Naive thymus-derived CD8-positive, alpha-beta T cell (primary cell): ENCODE measurements at places on chromosomes 3 and 15. TPM values are rescaled to one million over a fixed set of nuclear protein-coding genes. Genes with fewer than 3 reads are reported as not detected.

GRCh38 chr3:10725067-10725466 lies 91.0 kb upstream of the SLC6A11 start:
- H3K4me1 ChIP-seq: no peaks in the 10 kb centered on the region
- no peaks in the 10 kb centered on the region for H3K36me3 ChIP-seq
- H3K4me3 ChIP-seq: no peak overlapping the region
- no peak overlapping the region for H3K27ac ChIP-seq
- H3K27me3 ChIP-seq: peaks cover 15% of the 10 kb centered on the region

DNA sequence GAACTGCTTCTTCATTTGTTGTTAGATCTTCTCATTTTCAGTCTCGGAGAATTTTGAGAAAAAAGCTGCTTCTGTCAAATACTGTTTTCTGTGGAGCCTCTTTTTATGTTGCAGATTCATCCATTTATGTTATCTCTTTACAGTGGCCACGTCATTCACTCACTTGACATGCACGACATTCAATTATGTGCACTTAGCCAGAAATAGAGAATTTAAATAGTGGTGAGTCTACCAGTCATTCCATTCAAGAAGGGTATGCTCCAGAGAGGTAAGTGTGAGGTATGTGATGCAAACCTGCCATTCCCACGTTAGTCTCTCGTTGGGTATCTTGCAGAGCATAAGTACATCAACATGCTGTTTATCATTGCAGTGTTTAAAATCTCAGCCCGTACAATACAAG lies 9.8 kb downstream of the ARPP19 start:
- peaks cover 50% of the 10 kb centered on the region for H3K36me3 ChIP-seq
- peaks cover 47% of the 10 kb centered on the region for H3K4me1 ChIP-seq
- H3K27ac ChIP-seq: peak overlapping the region; percentile 24
- H3K27me3 ChIP-seq: no peaks in the 10 kb centered on the region
- no peak for DNase-seq

DNA sequence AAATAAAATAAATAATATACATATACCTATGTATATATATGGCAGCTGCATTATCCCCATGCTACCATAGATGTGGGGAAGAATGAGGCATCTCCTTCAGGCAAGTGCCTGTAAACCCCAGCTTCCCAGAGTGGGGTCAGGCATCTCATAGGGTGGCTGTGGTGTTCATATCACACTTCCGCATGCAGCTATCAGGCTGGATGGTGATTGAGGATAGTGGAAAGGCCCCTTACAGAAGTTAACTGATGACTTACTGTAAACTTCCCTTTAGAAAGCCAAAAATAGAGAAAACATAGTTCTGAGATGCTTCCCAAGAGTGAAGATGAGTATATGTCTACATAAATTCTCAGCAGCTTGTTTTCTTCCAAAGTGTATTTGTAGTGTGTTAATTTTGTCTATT lies 3.5 kb upstream of the PP2D1 start:
- H3K4me3 ChIP-seq: no peak overlapping the region
- no peak for DNase-seq
- H3K27ac ChIP-seq: no peak overlapping the region
- H3K36me3 ChIP-seq: no peaks in the 10 kb centered on the region

DNA sequence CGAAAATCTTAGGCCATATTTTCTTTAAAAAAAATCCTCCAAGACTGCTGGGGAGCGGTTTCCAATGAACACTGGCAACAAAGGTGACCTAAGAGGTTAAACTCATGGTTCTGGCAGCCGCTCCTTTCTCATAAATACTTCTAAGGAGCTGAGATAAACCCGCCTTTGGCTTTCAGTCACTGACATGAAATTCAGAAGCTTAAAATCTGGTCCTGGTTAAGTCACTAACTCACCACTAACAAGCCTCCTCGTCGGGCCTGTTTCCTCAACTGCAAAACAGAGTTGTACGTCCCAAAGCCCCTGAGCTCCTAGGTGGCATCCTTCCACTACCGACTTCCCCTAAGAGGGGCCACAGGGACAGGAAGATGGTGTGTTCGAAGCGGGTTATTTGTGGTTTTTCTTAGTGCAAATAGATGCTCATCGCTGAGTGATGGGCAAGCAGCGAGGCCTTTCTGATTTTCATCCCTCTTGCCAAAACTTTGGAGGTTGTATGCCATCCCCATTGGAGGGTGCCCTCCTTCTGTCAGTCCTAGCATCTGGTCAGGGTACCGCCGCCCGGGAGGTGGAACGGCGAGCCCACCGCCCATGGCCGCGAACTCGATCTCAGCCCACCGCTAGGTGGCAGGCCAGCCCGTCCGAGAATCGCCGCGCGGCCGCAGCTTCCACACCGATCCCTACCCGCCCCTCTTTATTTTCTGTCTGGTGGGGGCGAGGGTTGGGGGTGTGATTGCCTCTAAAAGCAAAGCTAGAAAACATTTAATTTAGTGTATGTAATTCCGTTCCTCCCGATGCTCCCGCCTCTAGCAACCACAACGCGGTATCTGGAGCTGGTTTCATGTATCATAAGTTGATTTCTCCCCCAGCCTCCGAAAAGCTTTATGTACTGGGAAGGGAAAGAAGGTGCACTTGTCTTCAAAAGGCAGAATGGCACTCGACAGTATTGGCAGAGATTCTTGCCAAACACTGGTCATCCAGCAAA lies 4.6 kb downstream of the BCL6 start:
- peak overlapping the region; percentile 99 for H3K4me3 ChIP-seq
- DNase-seq: peak; percentile 67
- H3K36me3 ChIP-seq: peaks cover 6% of the 10 kb centered on the region
- H3K27me3 ChIP-seq: no peaks in the 10 kb centered on the region
- H3K4me1 ChIP-seq: peaks cover 43% of the 10 kb centered on the region

DNA sequence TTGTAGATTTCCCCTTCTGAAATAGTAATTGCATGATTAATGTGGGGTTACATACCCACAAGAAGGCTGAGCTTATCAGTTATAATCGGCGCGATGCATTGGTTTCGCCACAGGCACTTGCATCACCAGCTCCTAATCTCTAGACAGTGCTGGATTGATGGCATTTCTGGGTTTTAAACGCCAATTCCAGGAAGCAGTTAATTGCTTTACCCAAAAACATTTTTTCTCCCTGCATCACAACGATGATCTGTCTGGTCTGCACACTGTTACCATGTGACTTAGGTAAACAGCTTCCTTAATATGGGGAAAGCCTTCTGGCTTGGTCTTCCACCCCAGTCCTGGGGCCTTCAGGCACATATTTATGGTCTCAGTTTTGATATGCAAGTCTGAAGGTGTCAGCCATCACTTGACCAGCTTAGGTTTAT lies 70.0 kb upstream of the HEG1 start:
- peaks cover 16% of the 10 kb centered on the region for H3K4me1 ChIP-seq
- H3K4me3 ChIP-seq: no peak overlapping the region
- H3K27me3 ChIP-seq: no peaks in the 10 kb centered on the region
- no peak for DNase-seq
- no peak overlapping the region for H3K27ac ChIP-seq
- no peaks in the 10 kb centered on the region for H3K36me3 ChIP-seq

DNA sequence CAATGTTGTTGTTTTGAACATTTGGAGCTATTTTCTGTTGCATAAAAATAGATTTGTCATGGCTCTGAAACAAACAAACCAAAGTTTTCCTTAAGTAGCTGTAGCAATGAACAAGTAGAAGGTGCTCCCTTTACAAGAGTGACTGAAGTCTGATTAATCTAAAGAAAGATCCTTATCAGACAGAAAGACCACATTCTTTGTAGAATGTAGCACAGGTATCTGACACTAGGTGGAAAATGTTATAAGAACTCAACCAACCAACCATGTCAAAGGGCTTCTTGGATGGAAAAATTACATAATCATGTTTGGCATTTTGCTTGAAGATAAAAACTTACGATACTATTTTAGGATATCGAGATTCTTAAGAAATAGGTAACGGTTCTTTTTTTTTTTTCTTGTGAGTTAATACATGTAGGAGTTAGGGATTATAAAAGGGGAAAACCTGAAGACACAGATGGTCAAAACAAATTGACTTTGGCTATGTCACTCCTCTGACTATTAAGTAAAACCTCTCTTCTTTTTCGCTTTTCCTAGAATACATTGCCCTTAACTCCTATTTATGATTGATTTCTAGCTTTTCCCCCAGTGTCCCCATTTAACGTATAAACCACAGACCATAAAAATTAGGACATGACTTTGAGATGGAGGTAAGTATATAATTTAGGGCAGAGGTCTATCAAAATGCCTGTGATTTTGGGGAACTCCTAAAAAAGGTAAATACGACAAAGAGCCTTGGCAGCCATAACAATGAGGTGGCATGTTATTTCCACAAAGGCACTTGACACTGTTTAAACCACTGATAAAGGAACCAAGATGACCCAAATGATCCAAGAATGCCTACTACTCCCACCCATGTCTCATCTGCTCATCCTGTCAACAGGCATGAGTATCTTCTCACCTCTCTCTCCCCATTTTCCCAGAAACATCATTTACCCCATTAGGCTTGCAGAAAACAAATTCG lies 72.0 kb downstream of the CCR4 start:
- H3K27me3 ChIP-seq: no peaks in the 10 kb centered on the region
- H3K4me1 ChIP-seq: peaks cover 5% of the 10 kb centered on the region
- DNase-seq: no peak
- H3K27ac ChIP-seq: no peak overlapping the region
- peak overlapping the region; percentile 33 for H3K4me3 ChIP-seq

DNA sequence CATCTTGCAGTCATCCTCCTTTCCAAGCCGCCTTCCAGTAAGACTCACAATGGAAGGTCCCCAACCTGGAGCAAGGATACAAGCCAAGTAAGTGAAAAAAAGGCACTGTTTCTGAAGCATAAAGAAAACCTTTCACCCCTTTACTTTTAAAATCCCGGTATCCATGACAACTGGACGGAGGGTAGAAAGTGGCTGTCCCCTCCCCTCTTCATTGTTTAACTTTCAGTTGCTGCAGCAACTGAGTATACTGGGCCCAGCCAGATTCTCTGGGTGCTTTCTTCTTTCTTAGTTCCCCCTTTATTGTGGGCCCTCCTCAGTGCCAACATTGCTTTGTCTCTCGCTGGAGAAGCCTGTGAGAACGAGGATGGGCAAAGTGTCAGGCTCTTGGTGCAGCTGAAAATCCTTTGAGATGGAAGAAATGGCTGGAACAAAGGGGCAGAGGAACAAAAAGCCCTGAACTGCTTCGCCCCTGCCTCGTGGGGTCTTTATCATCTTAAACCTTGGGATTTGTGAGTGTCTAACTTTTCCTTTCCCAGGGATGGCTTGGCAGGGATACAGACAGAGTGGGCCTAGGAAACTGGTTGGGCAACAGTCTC lies 224.0 kb upstream of the RGMA start:
- DNase-seq: no peak
- no peak overlapping the region for H3K27ac ChIP-seq

DNA sequence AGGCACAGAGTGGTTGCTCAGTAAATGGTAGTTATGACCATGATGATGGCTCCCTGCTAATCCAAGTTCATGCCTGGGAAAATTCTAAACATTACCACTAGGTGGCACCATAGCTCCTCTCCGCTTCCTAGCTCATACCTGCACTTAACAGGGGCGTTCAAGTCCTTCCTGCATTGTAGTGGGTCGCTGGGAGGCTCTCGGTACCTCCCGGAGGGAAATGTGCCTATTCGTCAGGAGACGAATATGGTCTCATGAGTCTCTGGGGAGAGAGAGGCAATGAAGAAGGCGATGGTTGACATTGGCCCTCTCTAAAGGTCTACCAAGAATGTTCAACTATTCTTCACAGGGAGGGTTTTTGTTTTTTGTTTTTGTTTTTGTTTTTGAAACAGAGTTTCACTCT lies 10.9 kb downstream of the MESP1 start:
- H3K4me1 ChIP-seq: peaks cover 3% of the 10 kb centered on the region
- peaks cover 6% of the 10 kb centered on the region for H3K27me3 ChIP-seq
- peak; percentile 43 for DNase-seq
- H3K36me3 ChIP-seq: no peaks in the 10 kb centered on the region
- H3K4me3 ChIP-seq: no peak overlapping the region

DNA sequence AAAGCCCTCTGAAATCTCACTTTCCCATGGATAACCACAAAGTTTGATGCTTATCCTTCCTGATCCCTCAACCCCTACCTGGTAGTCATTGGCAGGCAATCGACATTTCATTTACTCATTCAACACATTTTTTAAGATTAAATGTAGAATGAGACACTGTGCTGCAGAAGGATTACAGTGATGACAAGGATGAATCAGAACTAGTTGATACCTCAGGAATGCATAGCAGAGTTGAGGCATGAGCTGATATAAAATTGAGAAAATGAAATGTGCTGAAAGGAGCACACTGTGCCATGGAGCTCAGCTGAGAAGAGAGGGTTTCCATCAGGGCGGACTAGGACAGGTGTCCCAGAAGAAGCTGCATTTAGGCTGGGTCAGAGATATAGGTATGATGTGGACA lies 48.9 kb upstream of the ACTL6A start:
- no peaks in the 10 kb centered on the region for H3K4me1 ChIP-seq
- peaks cover 9% of the 10 kb centered on the region for H3K27me3 ChIP-seq
- H3K36me3 ChIP-seq: peaks cover 4% of the 10 kb centered on the region

DNA sequence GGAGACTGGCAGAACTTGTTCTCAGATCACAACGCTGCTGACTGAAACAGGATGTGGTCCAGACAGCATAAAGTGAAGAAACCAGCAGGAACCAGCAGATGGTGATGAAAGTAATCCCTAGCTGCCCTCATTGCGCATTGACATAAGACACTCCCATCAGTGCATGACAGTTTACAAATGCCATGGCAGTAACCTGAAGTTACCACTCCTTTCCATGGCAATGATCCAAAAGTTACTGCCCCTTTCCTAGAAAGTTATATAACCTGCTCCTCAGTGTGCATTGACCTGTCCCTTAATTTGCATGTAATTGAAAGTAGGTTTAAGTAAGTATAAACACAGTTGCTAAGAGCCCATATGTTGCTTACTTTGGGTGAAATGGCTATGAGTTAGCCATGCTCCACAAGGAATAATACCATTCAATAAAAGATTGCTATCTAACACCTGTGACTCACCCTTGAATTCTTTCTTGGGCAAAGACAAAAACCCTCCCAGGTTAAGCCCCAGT lies 149.1 kb upstream of the CD96 start:
- no peaks in the 10 kb centered on the region for H3K27me3 ChIP-seq
- H3K36me3 ChIP-seq: peaks cover 20% of the 10 kb centered on the region
- peak; percentile 72 for DNase-seq

Gene ADAMTS17
- 2.4 TPM for total RNA-seq

Gene TRAT1
- total RNA-seq: 39.8 TPM

Gene ETV5
- 0.36 TPM for total RNA-seq
